ENCODE measurements at places on chromosomes 4 and X.

DNA sequence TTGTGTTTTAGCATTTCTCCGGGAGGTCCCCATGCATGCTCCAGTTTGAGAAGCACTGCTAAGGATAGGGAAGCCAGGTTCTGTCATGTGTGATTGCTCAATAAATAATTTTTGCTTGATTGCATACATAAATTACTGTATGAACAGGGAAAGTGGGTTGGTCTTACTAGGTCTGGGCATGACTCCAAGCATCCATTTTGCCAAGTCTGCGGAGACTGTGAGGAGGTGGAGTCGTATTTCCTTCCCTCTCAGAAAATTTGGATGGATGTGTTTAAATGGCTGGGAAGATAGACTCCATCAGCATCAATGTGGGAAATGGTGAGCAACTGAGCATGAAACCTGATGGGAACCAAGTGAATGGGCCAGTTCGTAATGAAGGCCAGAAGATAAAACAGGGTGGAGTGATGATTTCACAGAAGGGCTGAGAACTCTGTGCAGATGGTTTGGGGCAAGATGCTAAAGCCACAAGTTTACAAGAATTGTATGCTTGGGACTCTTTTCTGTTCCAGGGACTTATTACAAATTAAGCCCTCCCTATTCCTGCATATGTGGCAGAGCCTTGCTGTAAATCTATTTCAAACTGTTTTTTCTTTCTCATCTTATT, 84.1 kb downstream of the NHS start:
- no peak for DNase-seq

GRCh38 chrX:51242212-51242611, 90.4 kb upstream of the NUDT10 start:
- DNase-seq, result no peak

DNA sequence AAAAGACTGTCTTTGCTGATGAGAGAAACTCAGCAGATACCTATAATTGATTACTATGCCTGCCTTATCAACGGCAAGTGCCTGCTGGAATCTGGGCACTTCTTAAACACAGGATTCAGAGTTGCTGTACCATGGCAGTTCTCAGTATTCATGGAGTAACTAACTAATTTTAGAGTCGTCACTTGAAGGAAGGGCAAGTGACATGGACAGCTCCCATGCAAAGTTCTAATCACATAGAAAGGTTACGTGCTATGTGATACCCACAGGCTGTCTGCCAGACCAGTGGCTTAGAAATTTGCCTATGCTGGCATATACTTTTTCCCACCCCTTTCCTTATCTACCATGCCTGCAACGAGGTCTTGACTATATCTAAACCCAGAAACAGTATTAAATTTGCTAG, 931.1 kb upstream of the TENM3 start:
- no peak for DNase-seq

GRCh38 chr4:37043342-37043741, 201.2 kb upstream of the NWD2 start:
- DNase-seq, result no peak

DNA sequence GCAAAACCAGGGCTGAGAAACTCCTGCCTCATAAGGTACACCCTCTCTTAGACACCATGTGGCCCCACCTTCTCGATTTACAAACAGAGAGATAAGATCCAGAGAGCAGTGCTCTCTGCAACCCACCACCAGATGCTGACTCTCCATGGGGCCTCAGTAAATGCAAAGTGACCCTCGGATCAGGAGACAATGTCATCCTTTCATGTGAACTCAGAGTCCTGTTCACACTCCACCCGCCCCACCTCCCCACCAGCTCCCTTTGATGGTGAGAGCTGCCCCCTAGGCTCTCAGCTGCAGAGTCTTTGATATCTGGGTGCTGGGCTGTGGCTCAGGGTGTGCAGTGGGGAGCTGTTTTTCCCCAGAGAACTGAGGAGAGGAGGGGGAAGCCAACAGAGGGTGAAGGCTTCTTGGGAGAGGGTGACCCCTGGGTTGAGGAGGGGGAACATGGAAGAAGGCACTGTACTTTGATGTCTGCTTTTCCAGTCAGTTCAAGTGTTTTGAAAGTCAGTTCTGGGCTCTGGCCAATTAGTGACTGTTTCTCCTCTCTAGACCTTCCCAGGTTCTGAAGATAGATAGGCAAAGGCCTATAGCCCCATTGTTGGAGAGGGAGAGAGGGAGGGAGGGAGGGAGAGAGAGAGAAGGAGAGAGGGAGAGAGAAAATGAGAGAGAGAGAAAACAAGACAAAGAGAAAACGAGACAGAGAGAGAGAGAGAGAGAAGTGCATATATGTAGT, 88.2 kb downstream of the SCD5 start:
- peak; percentile 53 for DNase-seq

- no peak for DNase-seq
Measured at GRCh38 chrX:148426467-148426866, 74.0 kb upstream of the AFF2 start.

DNA sequence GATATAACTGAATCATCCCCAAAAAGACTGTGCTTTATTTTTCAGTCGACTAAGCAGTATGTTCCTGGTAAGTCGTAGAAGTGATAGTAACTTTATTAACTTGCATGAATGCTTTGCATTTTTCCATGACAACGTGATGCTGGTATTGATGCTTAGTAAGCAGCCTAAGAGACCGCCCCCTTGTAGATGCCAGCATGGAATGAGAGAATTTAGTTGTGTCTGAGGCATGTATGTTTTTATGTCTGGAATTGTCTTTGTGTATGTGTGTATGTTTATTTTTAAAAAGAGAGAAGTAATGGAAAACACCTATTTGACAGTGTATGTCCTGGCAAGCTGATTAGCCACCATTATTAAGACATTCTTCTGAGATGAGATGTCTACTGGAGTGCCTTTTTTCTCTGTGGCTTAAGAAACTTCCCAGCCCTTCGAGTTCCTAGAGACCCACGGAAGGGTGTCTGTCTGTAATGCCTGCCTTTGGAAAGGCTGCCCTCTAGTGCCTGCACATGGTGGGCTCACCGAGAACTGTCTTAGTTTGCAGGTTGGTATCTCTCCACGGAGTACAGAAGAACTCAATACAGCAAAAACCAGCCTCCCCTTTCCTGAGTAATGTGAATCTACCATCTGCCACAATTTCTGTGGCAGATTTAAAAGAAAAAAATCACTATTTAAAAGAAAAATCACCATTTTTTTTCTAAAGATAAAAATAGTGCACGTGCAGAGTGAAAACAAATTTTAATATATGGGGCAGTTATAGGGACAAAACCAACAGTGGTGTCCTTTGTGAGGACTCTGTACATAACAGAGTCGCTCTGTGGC, 85.9 kb downstream of the AASDH start:
- peak; percentile 78 for DNase-seq

- peak; percentile 91 for DNase-seq
Measured at GRCh38 chr4:7103031-7103606, 35.3 kb upstream of the GRPEL1 start.

DNA sequence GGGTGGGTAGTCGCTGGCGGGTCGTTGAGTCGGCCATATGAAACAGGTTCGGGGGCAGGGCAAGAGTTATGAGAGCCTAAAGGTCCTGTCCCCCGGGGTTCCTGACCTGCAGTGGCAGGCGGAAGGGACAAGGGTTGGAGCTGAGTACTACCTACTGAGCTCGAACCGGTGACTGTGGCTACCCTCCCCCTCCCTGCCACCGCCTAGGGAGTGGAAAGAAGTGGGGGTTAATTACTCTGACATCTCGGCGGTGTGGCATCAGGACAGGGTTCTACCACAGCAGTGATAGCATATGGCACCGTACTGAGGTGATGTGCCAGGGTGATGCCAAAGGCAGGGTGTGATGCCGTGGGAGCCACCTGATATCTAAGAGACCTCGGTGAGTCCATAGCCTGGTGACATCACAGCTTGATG, 307 bp downstream of the ATG4A start:
- DNase-seq, result no peak

DNA sequence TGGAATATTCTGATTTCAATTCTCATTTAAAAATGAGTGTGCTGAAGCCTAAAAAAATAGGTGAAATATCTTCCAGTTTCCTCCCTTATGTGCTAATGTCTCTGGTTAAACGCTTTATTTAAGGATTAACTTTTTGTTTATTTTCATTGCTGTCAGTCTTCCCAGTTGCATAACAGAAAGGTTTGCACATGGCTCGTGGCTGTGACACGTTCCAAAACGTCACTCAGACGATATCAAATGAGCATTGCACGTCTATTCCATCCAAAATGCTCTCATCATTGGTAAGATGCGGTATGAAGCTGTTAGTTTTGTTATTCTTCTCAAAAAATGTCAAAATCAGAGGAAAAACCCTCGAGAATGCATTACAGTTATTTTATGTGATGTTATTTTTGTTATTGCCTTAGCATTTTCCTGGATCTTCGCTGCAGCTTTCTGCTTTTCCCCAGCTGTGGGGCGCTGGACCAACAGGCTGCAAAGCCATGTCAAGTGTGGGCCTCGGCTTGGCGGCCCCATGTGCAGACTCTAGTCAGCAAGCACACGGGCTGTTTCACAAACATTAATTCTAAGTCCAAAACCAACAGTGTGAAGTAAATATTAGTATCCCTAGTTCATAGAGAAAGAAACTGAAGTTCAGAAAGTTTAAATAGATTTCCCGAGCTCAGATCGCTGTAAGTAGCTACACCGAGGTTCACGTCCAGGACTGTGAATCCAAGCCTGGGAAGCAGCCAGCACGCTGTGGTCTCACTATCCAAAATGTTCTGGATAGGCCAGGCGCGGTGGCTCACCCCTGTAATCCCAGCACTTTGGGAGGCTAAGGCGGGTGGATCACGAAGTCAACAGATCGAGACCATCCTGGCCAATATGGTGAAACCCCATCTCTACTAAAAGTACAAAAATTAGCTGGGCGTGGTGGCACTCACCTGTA, 793.4 kb upstream of the FRG1 start:
- DNase-seq, result no peak

- peak; percentile 93 for DNase-seq
Measured at GRCh38 chr4:170089668-170090351, at the start of gene AADAT. Gene AADAT, minus strand, starts transcription at chr4:170089956. Its CDS starts 266 bp downstream, at chr4:170089690.

DNA sequence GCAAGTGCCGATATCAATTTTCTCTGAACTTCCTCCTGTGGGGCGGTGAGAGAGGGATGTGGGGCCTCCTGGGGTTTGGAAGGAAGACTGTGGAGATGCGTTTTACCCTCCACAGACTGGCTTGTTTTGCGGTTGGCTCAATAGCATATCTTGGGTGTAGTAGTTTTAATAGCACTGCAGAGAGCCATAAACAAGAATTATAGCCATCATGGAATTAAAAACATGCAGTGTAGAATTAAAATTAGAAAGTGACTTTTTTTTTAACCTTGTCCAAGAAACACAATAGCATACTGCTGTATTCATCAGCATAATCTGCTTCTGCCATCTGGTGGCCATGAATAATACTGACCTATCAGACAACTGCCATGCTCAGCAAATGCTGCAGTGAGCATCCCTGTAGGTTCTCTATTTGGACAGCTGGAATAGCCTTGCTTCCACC, 47.3 kb upstream of the SCML1 start:
- DNase-seq, result peak; percentile 46

DNA sequence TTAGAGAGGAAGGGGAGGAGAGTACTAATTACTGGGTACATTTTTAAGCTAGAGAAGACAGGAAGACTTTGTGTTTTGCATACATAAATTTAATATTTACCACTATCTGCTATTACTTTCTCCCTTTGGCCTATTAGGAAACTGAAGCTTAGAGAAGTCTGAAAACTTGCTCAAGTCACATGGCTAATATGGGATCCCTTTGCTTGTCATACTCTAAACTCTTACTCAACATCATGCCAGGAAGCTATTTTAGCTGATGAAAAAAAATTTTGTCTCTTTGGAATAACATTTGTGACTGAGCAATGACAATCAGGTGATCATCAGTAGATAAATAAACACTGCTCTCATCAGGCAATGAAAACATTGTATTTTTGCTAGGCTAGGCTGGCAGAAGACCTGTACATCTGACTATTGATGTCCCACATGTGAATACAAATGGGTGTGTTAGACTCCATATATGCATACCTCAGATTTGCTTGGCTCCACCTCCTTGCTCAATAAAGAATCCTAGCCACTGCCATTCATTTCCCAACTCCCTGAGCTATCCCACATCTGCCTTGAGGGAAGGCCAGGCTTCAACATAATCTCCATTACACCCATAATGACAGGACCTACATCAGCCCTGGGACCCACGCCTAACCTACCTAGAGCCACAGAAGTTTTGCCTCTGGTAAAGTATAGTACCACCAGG, 17.0 kb upstream of the DCLK2 start:
- DNase-seq, result no peak

DNA sequence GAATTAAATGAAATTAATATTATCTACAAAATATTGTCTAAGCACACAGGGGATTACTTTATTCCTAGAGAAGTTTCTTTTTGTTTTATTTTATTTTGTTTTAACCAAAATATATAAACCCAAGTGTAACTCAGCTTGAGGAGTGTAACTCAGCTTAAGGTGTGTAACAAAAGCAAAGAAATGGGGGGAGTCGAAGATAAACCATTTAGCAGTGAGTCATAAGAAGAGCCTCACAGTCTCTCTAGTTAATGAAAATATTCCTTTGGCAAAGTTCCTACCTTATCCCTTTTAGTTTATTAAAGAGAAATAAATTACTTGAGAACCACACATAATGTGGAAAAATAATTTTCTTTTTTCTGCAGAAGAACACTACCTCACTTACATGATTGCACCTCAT, 261.8 kb downstream of the KCTD8 start:
- DNase-seq, result no peak

GRCh38 chrX:46573892-46574773, 568 bp downstream of the CHST7 start:
- DNase-seq, result peak; percentile 65

DNA sequence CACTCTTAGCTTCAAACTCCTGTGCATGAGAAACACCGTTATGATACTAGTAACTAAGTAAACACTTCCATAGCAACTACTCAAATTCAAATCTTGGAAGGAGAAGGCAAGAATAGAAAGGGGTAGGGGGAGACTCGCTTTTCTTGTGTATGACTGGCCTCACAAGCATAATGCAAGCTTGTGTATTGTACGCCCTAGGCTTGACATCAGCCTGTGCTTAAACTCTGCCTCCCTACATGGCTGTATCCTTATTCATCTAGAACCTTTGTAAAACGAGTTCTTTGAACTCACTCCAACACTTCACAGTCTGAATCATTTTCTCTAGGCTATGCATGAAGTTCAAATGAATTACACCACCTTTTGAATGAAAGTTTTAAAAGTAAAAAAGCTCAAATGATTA, 1071.2 kb upstream of the ADGRL3 start:
- no peak for DNase-seq

DNA sequence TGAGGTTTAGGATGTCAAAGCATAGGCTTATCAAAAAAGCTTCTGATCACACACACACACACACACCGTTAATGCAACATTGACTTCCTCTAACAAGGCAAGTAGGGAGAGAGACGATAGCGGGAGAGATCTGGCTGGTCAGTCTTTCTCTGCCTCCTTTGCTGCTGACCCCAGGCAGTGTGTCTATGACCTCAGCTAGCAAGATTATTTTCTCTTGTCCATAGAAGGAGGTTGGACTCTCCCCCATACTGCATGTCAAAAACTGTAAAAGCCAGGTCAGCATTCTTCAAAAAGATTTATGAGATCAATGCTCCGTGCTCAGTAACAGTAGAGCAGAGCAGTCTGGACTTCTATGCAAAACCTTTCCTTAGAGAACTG, 63.5 kb upstream of the PGM2 start:
- no peak for DNase-seq
